ENCODE measurements at places on chromosomes 2 and 18.

DNA sequence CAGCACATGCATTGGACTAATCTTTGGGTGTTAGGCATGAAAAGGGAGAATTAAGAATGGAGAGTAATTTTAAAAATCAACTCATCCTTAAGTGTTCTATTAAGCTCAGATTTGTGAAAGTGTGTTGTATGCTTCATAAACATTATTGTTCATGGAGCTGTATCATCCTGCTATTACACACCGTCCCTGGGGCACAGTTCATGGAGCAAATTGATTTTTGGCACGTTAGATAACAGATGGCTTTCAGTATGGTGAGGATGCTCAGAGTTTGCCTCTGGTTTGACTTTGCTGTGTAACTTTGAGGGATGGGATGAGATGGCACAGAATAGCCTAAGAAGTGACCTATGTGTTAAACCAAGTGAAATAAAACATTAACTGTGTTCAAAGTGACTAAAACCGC lies 97.1 kb downstream of the MGAT5 start:
- DNase-seq, result no peak

DNA sequence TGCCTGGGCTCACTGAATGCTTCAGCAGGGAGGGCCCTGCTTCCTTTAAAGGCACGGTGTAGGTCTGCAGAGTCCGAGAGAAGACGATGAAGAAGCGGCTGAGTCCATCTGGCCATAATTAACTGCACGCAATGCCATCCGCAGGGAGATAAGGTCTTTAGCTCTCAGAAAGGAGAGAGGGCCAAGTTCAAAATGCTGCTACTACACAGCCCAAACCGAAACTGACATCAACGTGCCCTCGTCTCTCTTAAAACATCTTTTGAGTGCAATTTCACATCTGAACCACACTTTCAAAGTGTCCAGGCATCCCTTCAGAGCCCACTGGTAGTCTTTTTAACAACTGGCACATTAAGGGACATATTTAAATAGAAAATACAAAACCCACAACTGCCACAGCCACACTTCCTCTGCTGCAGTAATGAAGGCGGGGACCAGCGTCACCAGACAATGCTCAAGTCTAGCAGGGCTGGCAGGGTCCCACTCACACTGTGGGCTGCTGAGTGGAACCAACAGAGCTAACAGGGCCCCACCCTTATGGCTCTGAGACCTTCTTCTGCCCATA lies 35.8 kb downstream of the ST3GAL5 start:
- no peak for DNase-seq

DNA sequence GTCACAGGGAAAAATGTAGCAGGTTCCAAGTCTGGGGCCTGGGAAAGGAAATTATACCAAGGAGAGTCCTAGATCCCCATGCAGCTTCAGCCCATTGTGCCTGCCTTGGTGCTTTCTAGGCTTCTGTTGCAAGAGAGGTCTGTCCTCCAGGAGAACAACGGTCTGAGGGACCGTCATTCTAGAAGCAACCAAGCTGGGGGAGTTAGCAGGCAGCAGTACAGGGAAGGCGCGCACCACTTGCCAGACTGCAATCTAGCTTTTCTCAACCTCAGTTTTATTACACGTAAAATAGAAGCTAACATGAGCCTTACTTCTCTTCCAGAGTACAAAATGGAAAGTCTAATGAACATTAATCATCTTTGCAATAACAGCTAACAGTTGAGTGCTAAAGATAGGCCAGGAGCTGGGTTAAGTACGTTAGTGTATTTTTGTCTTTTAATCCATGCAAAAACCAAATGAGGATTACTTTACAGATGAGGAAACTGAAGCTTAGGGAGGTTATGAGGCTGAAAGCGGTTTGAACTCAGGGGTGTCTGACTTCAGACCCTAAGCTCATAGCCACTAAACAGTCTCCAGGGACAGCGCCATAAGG lies 1.9 kb downstream of the TCF23 start:
- no peak for DNase-seq

DNA sequence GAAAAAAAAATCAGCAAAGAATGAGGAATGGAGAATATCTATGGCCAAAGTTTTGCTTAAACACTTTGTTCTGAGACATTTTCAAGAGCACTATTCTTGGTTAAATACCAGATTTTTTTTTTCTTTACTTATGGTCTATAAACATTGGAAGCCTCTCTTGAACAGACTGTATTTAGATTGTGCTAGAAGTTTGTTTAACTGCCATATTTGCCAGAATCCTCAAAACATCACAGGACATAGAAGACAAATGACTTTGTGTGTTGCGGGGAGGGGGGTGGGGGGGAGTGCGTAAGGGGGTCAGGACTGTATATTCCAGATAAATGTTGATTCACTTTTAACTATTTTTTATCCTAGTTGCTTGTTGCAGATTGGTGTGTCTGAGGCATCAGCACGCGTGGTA lies 262.0 kb downstream of the MEIS1 start:
- DNase-seq, result no peak

DNA sequence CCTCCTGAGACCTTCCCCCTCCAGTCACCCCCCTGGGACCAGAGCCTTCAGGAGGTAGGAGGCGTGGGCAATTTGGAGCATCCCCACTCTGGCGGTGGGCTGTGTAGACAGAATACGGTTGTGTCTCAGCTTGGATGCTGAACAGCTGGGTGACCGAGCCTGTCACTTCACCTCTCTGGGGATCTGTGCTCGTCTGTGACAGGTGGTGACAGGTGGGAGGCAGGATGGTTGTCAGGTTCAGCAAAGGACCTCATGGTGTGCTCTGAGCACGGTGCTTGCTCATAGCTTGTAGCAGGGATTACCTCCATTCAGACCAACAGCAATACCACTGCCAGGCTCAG lies 186.5 kb upstream of the HS6ST1 start:
- DNase-seq, result no peak

DNA sequence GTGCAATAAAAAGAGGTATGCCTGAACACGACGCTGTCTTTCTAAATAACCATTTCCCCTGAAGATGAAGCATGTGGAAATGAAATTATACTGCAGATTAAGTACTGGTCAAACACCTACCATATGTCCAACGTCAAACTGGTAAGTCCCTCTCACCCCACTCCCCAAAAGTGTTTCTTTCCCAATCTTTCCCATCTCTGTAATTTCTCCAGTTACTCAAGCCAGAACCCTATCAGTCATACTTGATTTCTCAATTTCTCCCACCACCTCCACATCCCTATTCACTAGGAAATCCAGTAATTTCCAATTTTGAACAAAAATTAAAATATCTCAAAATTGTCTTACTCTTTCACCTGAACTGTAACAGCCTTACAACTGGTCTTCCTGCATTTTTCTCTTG lies 29.2 kb downstream of the HDHD2 start:
- DNase-seq, result no peak

DNA sequence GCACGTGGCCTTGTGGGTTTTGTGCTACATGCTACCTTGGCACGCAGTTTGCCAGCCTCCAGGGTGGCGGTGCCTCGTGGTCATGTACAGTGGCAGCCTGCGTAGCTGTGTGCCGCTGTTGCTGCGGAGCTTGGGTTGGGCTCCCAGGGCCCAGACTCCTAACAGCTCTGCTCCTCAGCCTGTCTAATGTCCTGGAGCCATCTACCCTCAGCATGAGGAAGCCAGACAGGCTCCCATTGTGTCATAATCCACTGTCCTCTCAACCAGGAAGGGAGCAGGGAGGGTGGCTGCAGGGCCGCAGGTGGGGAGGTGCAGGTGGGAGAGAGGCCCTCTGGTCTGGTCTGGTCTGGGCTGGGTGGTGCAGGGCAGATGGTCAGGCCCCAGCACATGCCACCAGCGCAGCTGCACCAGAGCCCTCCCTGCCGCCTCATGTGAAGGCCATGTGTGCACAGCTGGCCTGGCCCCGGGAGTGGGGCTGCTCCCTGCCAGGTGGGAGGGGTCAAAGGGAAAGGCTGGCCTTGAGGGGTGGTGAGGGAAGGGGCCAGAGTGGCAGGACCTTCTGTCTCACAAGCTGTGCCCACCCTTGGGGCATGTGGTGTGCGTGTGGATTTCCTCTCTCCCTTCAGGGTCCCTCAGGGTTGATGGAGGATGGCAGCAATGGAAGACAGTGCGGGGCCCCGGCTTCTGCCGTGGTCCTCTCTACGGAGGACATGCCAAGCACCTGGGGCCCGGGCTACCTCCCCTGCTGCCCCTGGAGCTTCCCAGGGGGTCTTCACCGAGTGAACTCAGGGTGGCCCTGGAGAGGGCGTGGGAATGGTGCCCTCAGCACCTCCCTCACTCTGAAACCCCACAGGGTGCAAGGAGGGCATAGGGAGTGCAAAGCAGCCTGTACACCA lies 4.8 kb downstream of the ATOH8 start:
- no peak for DNase-seq
